ENCODE measurements at places on chromosomes 7 and 10. TPM values are rescaled to one million over a fixed set of nuclear protein-coding genes. Genes with fewer than 3 reads are reported as not detected.

Gene CYP2W1
- not detected for total RNA-seq

Gene OR6V1
- total RNA-seq, result not detected

Gene HABP2
- total RNA-seq, result not detected

Gene FGFBP3
- 0.50 TPM for total RNA-seq

Gene SSC4D
- total RNA-seq, result 0.33 TPM

Gene TAS2R41
- total RNA-seq, result not detected

Gene RBP4
- total RNA-seq, result not detected

Gene CXCL12
- 611 TPM for total RNA-seq

Gene C7orf33
- not detected for total RNA-seq

Gene MOGAT3
- not detected for total RNA-seq

Gene PRSS1
- not detected for total RNA-seq

Gene CCL26
- 1.3 TPM for total RNA-seq

Gene IFIT2
- 21.6 TPM for total RNA-seq

DNA sequence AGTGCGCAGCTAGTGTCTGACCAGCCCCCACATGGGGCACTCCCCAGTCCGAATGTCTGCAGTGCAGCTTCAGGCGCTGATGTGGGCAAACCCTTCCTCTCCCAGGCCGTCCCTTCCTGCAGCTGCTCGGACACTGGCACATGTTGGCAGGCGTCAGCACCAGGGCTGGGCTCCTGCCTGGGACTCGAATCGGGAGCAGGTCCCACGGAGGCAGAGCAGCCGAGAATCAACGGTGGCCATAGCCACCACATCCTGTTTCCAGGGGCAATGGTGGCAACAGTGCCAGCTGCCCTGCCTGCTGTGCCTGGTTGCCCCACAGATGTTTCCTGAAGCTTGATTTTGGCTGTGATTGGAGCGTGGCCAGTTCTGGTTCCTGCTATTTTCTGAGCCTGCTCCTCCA is 65.8 kb downstream of the MGMT start:
- no peak for DNase-seq

- no peak for DNase-seq
These were observed 18.5 kb upstream of the NODAL start for GRCh38 chr10:70459774-70460490.

- no peak for DNase-seq
These were observed 38.2 kb upstream of the PFKFB3 start for GRCh38 chr10:6164271-6165095.

- DNase-seq, result no peak
These were observed 68.6 kb upstream of the GDF10 start for GRCh38 chr10:47231414-47231813.

GRCh38 chr10:34719746-34720145 is 95.3 kb downstream of the PARD3 start:
- DNase-seq, result no peak

- DNase-seq, result no peak
These were observed 362.0 kb downstream of the ZNF248 start for GRCh38 chr10:37495415-37495814.

GRCh38 chr7:84582747-84583146 is 388.2 kb upstream of the SEMA3A start:
- no peak for DNase-seq

- no peak for DNase-seq
These were observed 134.2 kb downstream of the SND1 start for GRCh38 chr7:127786184-127786583.

- DNase-seq, result peak; percentile 95
These were observed at the start of gene FAM180A for GRCh38 chr7:135748770-135749169. Gene FAM180A, minus strand, starts transcription at chr7:135748813. Its CDS starts 233 bp downstream, at chr7:135748580.

DNA sequence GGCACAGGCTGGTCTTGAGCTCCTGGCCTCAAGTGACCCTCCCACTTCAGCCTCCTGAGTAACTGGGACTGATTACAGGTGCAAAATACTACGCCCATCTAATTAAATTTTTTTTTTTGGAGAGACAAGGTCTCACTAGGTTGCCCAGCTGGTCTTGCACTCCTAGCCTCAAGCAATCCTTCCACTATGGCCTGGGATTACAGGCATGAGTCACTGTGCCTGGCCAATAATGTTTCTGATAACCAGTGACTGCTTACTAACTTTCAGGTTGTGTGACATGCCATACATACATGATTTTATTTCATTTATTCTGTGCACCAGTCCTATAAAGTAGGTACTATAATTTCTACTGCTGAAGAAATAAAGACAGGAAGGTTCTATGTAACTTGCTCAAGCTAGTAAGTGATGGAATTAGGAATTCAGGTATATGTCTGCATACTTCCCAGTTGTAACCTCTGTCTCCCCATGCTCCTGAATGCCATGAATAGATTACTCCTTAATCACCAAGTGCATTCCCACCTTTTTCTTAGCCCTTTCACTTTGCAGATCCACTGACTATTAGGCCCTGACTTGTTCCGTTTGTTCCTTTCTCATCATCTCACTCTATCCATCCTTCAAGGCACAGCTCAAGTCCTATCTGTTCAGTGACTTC is 28.1 kb downstream of the MCU start:
- peak; percentile 45 for DNase-seq

- DNase-seq, result no peak
These were observed 441.9 kb upstream of the GRM3 start for GRCh38 chr7:86201767-86202166.

GRCh38 chr7:50217821-50218281 is 86.7 kb upstream of the IKZF1 start:
- DNase-seq, result no peak

GRCh38 chr10:76022366-76022765 is 590.9 kb downstream of the LRMDA start:
- no peak for DNase-seq

- DNase-seq, result no peak
These were observed 350.7 kb downstream of the GLRX3 start for GRCh38 chr10:130486906-130487305.

Data from fibroblast of lung (primary cell).